Eye (tissue), 1 donor: ENCODE measurements at places on chromosomes 6 and 20.

DNA sequence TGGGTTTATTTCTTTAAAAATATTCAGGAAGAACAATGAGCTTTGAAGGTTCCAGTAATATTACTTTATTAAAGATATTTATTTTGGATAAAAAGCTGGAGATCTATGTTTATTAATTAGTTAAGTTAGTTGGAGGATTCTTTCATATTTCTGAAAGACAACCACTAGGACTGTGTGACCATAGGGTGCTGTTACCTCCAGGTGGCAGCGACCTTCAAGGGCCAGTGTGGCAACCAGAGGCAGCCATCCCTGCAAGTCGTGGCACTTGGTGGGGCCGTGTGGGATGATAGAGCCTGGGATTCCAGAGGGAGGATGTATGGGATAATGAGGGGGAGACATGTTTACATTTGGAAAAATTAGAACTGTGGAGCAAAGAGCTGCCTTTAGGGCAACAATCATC lies 95.5 kb upstream of the SCP2D1 start:
- no peak for DNase-seq

DNA sequence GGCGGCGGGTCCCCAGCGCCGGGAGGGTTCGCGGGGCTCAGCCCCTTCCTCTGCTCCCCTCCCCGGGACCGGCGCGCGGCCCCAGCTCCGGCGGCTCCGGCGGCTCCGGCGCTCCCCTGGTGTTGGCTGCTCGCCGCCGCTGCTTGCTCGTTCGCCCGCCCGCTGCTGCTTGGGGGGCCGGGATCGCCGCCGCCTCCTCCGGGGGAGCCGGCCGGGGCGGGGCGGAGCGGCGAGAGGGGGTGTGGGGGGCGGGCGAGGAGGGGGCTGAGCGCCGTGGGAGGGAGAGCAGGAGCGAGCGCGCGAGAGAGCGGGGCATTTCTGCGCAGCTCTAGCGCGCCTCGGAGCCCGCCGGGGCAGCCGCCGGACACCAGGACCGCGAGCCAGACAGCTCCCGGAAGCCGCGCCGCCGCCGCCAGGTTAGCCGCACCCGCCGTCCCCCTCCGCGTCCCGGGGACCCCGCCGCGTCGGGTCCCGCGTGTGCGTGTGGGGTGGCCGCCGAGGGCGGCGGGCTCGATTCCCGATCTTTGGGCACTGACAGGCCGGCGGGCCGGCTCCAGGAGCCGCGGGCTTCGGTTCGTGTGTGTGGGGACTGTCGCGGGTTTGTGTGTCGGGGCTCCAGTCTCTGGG lies 62.0 kb upstream of the EPB41L1 start:
- peak; percentile 58 for DNase-seq

GRCh38 chr20:20261159-20261558 lies 106.7 kb upstream of the INSM1 start:
- DNase-seq: no peak

DNA sequence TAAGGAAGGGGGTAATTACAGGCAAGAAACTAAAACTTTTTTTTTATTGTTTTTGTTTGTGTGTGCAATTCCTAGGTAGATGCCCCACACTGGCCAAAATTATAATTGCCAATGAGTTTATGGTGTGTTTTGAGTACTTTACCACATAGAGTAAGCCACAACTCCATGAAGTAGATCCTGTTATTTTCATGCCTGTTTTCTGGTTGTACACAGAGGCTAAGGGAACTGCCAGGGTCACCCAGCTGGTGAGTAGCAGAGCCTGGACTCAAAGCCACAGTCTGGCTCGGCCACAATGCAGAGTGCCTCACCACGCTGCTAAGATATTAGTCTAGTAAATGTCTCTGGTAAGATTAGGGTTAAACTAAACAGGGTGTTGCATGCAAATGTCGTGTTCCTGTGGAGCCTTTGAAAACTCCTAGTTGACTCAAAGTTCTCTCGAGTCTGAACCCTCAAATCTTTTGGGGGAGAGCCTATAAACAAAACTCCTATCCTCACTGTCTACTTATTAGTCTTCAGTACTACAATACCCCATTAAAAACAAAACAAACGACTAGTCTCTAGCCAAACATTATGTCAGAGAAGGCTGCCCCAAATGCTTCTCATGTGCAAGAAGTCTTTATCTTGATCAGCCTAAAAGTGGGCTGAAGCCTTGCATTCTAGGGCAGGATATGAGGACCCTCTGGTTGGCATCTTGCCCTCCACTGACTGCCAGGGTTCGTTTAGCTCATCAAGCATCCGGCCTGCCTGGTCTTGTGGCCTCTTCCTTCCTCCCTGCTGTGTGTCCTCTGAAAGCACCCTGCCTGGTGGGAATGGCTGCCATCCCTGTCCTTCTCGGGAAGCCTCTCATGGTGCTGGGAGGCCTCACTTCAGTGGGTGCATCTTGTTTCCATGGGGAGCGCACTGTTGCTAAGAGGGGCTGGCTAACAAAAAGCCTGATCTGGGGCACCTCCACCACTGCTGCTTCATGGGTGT lies 4.2 kb downstream of the DUSP22 start:
- DNase-seq: no peak
